ENCODE measurements at places on chromosomes 4 and X.

GRCh38 chr4:81215931-81216330, 909 bp upstream of the PRKG2 start:
- no peak for DNase-seq

- DNase-seq: no peak
Measured at GRCh38 chrX:19954335-19955096, 36.3 kb downstream of the BCLAF3 start.

DNA sequence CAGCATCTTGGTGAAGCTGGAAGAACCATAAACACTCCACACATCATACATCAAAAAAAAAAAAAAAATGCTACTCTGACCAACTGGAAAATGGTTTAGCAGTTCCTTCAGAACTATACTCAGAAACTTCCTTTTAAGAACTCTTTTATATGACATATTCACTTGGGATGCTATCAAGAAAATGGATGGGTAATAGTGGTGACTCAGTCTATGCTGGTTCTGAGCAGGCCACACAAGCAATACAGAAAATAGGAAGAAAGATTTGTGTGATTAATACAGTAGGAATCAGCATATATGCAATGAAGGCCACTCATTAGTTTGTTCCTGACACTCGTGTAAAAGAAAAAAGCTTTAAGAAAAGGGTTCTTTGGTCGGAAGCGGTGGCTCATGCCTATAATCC, 123.5 kb upstream of the FAT4 start:
- no peak for DNase-seq

- DNase-seq: no peak
Measured at GRCh38 chrX:19628011-19628575, 112.8 kb upstream of the MAP3K15 start.

DNA sequence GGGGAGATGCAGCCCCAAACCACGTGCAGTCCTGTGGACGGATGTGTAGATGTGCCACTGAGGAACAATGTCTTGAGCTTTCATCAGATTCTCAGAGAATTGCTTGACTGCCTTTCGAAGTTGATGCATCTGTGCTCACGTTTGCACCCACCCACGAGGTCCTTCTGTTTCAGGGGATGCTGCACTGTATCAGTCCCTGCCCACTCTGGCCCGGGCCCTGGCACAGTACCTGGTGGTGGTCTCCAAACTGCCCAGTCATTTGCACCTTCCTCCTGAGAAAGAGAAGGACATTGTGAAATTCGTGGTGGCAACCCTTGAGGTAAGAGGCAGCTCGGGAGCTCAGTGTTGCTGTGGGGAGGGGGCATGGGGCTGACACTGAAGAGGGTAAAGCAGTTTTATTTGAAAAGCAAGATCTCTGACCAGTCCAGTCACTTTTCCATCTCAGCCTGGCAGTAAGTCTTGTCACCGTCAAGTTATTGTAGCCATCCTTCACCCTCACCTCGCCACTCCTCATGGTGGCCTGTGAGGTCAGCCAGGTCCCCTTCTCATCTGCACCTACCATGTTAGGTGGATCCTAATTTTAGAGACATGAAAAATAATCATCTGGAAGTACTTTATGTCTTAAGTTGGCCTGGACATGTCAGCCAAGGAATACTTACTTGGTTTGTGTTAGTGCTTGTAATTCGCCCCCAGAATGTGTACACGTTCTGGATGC, 36.4 kb upstream of the MSANTD1 start:
- no peak for DNase-seq

- DNase-seq: no peak
Measured at GRCh38 chr4:48203819-48204218, 65.8 kb downstream of the TEC start.

GRCh38 chr4:144710526-144710912, 64.6 kb downstream of the HHIP start:
- no peak for DNase-seq

DNA sequence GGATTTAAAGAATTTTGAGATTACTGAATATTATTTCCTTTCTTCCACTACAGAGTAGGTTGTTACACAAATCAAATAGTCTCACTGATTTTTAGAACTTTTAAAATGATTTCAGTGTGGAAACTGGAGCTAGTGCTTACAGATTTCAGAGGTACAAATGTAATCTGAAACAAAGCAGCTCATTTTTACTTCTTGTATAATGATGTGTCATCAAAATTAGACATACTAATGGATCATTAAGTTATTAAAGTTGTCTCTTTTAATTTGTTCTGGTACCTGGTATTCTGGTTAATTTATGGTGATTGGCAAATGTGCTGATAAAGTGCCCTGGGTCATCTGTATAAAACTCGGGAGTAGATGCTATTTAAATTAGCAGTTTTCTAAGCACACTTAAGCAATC, 1528.3 kb downstream of the RPA4 start:
- DNase-seq: no peak

DNA sequence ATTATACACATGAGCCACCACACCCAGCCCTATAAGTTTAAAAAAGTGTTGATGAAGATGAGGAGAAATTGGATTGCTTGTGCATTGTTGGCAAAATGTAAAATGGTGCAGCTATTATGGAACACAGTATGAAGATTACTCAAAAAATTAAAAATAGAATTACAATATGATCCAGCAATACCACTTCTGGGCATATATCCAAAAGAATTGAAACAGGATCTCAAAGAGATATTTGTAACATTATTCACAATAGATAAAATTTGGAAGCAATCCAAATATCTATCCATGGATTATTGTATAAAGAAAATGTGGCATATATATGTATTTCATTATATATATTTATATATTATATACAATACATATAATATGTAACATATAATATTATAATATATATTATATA, 515.6 kb upstream of the GNPDA2 start:
- DNase-seq: no peak

GRCh38 chr4:102842367-102842766, 15.0 kb upstream of the UBE2D3 start:
- DNase-seq: no peak

- DNase-seq: no peak
Measured at GRCh38 chr4:11106190-11106589, 322.5 kb downstream of the HS3ST1 start.

DNA sequence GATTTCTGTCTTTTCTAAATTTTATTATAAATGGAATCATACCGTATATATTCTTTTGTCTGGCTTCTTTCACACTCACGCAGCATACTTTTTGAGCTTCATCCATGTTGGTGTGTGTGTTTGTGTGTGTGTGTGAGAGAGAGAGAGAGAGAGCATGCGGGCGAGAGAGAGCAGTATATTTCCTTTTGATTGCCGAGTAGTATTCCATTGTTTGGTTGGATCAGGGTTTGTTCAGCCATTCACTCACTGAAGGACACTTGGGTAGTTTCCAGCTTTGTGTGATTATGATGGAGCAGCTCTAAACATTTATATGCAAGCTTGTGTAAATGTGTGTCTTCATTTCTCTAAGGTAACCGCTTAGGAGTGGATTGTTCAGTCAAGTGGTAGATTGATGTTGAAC, 3.1 kb upstream of the L1CAM start:
- DNase-seq: no peak

DNA sequence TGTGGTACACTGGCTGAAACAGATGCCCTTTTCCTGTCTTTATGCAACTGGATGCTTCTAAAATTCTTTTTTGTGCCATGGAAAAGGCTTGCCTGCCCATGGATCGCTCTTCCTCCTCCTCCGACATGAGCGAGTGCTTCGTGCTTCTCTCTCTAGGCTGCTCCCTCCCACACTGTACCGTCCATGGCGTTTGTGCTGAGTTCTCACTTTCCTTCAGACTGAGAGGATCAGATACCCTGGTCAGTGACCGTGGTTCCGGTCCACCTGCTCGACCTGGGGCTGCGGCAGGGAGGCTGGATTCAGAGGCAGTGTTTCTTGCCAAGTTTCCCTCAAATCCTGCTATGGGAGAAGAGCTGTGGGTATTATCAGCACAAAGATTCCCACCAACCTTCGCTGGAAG, 10.2 kb upstream of the CLDN24 start:
- DNase-seq: no peak

- DNase-seq: no peak
Measured at GRCh38 chr4:3293401-3294391, 875 bp downstream of the RGS12 start.

GRCh38 chrX:78493180-78493579, 165.8 kb upstream of the CYSLTR1 start:
- DNase-seq: no peak

DNA sequence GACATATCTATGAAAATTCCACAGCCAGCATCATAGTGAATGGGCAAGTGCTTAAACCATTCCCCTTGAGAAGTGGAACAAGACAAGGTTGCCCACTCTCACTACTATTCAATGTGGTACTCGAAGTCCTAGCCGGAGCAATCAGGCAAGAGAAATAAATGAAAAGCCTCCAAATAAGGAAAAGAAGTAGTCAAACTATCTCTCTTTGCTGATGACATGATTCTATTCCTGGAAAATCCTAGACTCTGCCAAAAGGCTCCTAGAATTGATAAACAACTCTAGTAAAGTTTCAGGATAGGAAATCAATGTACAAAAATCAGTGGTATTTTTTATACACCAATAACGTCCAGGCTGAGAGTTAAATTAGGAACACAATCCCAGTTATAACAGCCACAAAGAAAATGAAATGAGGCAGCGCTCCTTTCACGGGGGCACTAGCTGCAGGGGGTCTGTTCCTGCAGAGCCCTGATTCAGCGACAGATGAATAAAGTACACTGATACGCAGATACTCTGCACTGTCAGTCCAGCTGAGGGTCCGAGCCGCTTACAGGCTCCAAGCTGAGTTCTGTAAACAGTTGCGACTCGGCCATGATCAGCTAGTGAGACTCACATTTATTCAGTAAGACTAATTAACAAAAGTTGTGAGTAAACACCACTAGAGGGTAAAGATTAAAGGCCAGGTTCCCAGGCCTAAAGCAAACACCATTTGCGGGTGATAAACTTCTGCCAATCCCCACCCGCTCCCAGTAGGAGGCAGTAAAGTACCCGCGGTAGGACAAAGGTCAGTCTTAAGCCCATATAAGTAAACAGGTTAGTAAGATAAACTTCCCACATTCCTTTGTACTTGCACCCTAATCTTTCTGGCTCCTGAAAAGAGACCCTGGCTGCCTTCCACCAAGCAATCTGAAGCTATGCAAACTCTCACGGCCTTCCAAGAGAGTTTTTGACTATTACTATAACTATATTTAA, 290.6 kb upstream of the GRID2 start:
- no peak for DNase-seq

DNA sequence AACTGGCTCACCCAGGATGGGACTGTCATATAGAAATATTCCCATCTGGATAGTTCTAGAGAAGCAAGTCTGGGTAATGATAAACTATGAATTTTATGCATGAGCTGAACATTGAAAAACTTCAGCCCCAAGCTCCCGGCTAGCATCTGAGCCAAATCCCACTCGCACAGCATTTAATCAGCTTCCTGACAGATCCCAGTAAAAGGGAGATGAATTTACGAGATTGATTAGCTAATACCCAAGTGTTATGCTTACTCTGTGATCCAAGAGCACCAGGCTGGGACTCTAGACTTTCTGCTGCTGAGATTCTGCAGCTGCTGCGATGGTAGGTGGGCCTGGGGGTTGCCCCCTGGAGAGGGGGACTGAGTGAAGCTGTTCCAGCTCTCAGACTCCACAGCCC, 28.0 kb downstream of the FRMPD3 start:
- DNase-seq: no peak

- DNase-seq: no peak
Measured at GRCh38 chrX:108165383-108166111, 74.0 kb downstream of the ATG4A start.

DNA sequence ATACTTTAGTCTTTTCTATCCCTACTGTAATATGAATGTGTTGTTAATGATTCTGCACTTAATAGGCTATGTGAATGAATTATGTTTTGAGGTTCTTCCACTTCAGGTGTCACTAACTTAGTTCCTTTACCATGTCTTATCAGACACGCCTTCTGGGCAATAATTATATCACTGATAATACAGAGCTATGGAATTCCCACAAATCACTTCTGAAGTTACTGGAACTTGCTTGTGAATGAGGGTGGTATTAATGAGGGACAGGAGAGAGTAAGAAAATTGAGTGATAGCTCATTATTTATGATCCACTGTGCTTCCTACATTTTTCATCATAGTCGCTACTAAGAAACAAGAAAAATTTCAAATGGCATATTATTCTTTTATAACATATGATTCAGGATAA, 130.0 kb downstream of the PDLIM5 start:
- DNase-seq: no peak

DNA sequence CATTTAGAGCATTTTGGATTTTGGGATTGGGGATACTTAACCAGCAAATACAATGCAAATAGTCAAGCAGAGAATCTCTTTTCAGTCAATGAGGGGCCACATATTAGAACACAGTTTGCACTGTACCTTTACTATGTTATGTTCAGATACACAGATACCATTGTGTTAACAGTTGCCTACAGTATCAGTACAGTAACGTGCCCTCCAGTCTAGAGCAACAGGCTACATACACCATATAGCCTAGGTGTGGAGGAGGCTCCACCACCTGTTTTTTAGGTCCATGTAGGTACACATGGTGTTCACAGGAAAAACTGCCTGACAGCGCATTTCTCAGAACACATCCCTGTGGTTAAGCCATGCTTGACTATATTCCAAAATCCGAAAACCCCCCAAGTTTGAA, 9.1 kb downstream of the GRPEL1 start:
- no peak for DNase-seq

- DNase-seq: no peak
Measured at GRCh38 chrX:153495362-153495751, 577 bp downstream of the BGN start.

GRCh38 chr4:102474736-102475504, 26.2 kb upstream of the NFKB1 start:
- DNase-seq: no peak

DNA sequence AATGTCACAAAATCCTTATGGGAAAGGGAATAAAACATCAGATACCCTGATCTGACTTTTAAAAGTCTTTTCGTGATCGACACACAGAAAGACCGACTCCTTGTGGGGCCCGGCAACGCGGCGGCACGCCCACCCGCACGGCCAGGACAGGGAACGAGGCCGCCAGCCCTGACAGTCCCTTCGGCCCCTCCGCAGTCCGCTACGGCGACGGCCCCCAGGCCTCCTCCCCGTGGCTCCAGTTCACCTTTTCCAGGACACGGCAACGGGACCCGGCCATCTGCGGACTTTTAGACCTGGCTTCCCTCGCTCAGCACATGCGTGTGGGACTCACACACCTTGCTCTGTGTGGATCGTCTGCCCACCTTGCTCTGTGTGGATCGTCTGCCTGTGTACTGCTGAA, 33.6 kb upstream of the GTPBP6 start:
- no peak for DNase-seq

DNA sequence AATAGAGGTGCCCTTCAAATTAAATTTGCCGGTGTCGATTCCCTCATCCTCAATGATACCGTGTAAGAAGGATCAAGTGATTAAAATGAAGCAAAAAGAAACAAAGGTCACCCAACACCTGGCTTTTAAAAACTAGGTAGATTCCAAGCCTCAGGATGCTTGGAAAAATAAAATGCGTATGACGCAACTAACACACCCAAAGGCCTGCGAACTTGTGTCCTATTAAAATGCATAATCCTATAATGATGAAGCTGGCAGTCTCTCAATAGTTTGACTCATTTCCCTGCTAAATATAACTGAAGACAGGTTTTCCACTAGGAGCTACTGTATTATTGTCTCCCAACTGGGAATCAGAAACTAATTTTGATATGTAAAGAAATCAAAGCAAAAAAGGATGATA, 263.2 kb downstream of the DHX15 start:
- DNase-seq: no peak

- peak; percentile 20 for DNase-seq
Measured at GRCh38 chr4:140052050-140052449, 101.9 kb downstream of the MAML3 start.

All from CD4-positive, alpha-beta T cell treated with Interleukin-21 for 1 hour (primary cell).